GM12864 (cell line): ENCODE measurements at places on chromosomes 11 and 22.

GRCh38 chr22:38412435-38413084 is 42.4 kb downstream of the KCNJ4 start:
- no peak for DNase-seq

GRCh38 chr11:105144887-105145286 is 5.3 kb upstream of the CARD18 start:
- no peak for DNase-seq

- no peak for DNase-seq
Measured at GRCh38 chr11:130423541-130424142, 4.8 kb downstream of the ADAMTS8 start.

- DNase-seq, result no peak
Measured at GRCh38 chr11:72541257-72541974, 107.1 kb upstream of the CLPB start.

DNA sequence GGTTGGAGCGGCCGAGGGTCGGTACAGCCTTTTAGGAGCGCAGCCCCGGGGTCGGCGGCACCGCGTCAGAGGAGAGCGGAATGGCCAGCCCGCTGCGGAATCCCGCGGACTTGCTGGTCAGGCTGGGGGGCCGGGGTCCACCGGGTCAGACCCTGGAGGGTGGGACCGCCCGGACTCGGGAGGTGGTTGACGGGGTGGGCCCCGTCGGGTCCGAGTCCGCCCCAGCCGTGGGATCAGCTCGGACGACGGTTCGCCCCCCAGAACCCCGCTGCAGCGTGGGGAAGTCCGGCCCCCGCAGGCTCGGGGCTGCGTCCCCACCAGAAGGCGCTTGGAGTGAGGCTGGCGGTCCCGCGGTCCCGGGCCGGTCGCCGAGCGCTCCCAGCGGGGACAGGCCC is 301 bp upstream of the ADM2 start:
- DNase-seq, result no peak

DNA sequence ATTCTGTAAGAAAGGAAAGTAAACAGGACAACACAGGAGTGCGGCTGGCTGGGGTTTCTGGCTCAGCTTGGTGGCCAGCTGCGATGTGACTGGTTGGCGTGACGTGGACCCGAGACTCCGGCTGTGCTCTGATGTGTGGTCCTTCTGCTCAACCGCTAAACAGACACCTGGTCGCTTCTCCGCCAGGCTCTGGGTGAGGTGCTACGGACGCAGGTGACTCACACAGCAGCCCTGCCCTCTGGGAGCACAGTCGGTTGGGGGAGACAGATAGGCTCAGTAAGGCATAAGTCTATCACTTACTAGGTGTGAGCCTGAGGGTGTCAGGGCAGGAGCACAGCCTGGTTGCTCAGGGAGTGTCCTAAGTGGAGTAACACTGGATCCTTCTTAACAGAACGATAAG is 8.2 kb downstream of the RTL6 start:
- DNase-seq, result no peak

- no peak for DNase-seq
Measured at GRCh38 chr22:29309332-29310064, 3.0 kb downstream of the GAS2L1 start.

GRCh38 chr11:121936370-121936769 is 179.6 kb downstream of the BLID start:
- no peak for DNase-seq

GRCh38 chr22:42648368-42649245 is 585 bp downstream of the CYB5R3 start:
- DNase-seq, result no peak

DNA sequence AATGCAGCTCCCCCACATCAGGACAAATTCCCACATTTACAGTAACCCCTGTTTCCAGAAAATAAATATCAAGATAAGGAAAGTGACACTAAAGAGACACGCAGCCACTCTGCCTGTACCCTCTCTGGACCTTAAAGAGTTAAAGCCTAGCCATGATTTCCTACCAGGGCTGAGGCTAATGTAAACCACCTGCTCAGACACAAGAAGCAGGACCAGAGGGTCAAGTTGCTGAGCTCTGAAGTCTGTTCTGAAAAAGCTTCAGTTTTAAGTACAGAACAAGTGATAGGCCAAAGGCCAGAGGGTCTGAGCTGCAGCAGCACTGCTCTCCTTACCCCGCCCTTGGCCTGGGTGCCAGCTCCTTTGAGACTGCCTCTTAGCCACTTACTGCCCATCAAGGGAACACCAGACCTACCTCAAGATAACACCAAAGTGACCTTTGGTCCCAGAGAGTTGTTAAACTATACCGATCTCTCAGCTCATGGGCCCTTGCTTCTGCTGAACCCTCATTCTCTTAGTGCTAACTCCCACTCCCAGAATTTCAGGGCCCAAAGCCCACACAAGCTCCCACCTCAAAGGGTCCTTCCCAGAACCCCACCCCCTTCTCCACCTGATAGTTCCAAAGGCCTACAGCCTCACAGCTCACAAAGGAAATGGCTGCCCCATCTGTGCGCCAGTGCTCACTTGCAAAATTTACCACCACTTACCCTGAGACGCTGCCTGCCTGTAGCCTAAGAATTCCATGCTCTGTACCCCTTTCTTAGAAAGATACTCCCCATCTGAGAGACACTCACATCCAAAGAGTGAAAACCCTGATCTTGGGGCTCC is 40.5 kb downstream of the IL18BP start:
- no peak for DNase-seq

DNA sequence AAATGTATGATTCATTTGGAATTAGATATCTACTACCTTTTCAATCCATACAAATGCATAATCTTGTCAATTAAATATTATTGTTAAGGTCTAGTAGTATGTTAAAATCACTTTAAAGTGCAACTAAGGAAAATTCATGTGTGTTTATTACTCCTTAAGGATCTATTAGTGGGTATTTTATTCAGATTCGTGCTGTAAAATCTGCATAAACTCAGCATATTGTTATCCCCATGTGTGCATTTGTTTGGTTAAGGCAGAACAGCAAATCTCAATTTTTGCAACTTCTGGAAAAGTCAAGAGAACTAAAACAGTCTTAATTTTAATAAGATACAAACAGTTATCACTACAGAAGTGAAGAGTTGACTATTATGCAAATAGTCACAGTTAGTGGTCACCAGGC is 234.5 kb downstream of the SOX6 start:
- DNase-seq, result no peak

- no peak for DNase-seq
Measured at GRCh38 chr11:109338131-109338530, 83.9 kb upstream of the C11orf87 start.

DNA sequence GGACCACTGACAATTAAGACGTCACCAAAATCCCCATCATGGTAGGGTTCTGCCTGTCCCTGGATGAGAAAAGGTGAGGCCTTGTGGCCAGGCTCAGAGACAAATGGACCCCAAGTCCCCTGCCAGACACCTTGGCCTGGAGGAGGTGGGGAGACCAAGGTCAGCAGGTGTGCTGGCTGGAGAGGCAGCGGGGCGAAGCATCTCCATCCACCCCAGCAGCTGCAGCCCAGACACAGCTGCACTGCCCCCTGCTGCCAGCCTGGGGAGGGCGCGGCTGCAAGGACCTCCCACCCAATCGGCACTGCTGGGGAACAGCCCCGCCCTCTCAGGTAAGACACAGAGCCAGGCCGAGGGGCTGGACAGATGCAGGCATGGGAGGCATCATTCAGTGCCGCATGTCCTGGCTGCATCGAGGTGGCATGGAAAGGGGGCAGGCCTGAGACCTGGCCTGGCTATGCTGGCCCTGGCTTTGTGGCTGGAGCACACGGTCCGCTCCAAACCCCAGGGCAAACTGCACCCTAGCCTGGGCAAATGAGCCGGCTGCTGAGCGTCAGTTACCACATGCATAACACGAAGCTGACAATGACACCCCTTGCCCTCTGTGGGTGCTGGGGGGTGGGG is 12.2 kb upstream of the MFNG start:
- DNase-seq, result no peak

- DNase-seq, result no peak
Measured at GRCh38 chr11:126336671-126337101, 18.8 kb upstream of the ST3GAL4 start.

DNA sequence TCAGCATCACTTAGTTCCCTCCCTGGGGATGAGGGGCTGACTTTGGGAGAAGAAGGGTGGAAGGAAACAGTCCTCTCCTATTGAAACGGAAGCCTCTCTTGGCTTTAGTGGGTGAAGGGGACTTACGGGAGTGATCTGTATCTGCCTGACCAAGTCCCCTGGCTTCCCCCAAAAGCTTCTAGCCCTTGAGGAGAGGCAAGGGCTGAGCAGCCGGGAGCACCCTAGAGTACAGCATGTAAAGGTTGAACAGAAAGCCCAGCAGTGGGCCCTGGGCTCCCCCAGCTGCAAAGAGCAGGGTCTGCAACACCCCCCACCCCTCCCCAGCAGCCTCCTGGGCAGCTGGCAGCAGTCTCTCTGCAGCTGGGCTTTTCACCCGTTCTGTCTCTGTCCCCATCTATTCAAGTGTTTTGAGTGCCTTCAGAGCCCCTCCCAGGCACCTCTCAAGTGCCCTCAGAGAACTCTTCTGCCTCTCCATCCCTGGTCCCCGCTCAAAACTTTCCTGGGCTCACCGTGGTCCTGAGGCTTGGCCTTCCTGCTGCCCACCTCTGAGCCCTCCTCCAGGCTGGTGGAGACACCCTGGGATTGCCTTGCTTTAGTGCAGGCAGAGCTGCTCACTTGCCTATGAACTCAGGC is 2.7 kb downstream of the CAPN5 start:
- DNase-seq, result no peak

DNA sequence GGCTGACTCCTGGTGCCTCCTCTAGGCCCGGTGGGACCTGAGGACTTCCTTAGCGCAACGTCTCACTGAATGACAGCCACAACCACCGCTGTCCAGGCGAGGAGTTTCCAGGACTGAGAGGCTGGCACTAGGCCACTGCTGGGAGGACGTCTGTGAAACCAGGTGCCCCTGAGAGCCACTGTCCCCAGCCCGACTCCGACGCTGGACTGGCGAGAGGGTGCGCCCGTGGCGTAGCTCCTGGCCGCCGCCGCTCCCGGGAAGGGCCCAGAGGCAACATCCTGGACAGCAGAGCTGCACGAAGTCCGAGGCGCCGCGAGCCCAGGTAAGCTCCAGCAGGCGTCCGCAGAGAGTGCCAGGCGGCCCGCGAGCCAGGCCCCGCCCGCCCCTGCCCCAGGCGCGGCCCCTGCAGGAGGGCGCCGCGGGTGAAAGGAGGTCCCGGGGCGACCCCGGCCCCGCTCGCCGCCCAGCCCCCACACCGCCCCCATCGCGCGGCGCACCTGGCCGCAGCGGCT is 525 bp downstream of the DGCR2 start:
- no peak for DNase-seq

DNA sequence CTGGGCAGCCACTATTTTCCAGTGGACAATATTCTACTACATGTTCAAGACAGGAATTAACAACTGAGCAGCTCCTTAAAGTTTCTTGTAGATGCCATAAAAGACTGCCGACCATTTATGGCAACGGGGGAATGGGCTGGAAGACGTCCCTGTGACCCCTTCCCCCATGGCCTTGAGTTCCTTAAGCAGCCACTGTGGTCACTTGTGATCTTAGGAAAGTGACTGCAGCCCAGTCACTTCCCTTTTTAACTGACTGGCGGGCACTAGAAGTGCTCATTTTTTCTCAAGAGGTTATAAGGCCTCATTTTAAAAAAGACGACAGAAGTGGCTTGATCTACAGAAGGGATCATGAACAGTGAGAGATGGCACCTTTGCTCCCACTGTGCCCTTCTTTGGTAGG is 153.2 kb upstream of the NARS2 start:
- no peak for DNase-seq

DNA sequence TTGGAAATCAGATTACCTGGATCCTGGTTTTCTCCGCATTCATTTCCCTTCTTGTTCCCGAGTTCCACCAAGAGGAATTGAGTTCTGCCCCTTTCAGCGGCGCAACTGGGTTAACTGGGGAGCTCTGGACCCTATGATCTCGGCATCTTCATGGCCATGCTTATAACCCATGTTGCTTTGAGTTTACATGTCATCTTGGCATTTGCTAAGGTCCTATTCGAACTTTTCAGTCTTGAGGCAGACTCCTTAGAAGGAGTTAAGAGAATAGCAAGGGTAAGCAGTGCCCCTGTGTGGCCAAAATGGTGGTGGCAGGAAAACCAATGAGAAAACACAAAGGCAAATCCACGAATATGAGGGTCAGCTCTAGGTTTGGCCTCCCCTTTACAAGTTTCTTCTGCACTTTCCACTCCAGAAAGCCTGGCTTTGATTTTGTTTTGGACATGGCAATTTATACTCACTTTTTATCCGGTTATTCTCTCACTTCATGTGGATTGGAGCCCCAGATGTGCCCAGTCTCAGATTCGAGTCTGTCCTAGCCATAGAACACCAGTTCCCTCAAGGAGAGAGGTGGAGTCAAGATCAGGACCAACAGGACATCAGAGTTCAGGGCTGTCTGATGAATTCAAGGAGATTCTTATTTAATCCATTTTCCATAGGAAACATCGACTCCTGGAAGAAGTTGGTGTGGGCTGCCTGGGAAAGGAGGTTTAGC is 55.3 kb upstream of the FBXO3 start:
- peak; percentile 33 for DNase-seq

DNA sequence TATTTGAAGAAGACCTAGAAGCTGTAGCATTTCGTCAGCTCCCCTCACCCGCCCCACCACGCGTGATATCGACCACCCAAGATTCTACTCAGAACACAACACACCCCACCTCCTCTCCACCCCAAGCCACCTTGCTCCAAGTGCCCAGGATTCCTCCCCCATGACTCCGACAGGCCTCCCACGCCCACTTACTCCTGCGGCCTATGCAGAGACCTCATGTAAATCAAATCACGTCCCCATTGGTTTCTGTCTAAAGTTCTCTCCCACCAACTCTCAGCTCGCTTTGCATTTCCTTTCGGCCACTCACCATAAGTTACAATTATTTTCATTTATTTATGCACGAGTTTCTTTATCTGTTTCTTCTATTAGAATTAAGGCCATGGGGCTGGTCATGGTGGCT is 11.0 kb downstream of the TMEM151A start:
- DNase-seq, result no peak

DNA sequence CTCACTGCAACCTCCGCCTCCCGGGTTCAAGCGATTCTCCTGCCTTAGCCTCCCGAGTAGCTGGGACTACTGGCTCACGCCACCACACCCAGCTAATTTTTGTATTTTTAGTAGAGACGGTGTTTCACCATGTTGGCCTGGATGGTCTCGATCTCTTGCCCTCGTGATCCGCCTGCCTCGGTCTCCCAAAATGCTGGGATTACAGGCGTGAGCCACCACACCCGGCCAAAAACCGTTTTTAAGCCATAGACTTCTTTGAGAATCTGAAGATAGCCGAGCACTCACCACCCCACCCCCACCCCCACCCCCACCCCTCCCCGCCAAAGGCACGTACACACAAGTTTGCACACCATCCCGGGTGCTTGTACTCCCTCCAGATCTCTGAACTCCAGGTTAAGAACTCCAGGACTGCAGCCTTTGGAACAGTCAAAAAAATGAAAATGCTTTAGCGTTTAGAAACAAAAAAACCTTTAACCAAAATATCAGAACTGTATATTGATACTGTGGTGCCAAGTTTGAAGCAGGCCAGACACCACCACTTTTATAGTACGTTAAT is 1.5 kb downstream of the CRKL start:
- DNase-seq, result no peak
